Activated CD8-positive, alpha-beta memory T cell treated with anti-CD3 and anti-CD28 coated beads for 1 hour (primary cell): ENCODE measurements at places on chromosomes 1 and 21.

DNA sequence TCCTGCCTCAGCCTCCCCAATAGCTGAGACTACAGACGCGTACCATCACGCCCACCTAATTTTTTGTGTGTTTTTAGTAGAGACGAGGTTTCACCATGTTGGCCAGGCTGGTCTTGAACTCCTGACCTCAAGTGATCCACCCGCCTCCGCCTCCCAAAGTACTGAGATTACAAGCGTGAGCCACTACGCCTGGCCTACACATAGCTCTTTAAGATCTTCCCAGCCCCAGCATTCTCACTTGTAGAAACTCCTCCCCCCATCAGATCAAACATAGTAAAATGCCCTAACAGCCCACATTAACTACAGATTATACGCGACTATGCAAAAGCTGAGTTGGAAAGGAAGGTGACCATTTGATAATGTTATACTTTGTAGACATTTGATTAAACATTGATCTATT lies 634.8 kb downstream of the MATN1 start:
- no peak for DNase-seq

DNA sequence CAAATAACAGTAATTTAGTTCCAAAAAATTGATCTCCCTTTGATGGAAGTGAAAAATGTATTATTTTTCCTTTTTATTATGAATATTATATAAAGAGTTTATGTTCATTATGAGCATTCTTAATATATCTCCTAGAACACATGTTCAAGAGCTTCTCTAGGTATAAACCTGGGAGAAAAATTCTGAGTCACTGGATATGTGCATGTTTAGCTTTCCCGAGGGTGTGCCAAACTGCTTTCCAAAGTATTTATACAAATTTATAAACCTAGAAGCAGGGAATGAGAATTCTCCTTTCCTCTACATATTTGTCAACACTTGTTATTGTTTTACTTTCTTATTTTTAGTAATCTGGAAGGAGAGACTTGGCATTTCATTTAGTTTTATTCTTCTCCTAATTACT lies 25.0 kb downstream of the XCL2 start:
- no peak for DNase-seq

DNA sequence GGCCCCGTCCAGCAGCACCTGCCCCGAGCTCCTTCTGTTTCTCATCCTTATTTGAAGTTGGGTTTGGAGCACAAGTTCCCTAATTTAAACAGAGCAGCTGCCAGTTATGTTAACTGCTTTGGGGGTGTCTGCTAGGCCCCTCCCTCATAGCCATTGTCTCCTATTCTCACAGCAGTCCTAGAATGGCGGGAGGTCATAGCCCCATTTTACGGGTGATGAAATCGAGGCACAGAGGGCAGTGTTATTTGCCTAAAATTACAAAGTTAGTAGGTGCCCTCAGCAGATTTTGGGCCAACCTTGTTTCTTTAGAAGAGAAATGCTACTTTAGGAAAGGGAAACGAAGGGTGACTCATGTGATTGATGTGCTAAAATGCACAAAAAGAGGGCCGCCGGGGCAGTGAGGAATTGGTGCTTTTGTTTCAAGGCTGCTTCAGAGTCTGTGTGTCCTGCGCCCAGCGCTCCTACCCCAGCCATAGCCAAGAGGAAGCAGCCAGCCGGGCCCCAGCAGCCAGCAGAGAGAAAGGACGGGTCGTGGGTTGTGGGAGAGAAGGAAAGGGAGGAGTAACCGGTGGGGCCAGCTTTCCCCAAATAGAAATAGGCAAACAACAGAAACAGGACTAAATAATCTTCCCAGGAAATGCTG lies 13.0 kb downstream of the VANGL1 start:
- DNase-seq = no peak

GRCh38 chr1:93296555-93297154 lies 49.1 kb upstream of the DR1 start:
- no peak for DNase-seq

DNA sequence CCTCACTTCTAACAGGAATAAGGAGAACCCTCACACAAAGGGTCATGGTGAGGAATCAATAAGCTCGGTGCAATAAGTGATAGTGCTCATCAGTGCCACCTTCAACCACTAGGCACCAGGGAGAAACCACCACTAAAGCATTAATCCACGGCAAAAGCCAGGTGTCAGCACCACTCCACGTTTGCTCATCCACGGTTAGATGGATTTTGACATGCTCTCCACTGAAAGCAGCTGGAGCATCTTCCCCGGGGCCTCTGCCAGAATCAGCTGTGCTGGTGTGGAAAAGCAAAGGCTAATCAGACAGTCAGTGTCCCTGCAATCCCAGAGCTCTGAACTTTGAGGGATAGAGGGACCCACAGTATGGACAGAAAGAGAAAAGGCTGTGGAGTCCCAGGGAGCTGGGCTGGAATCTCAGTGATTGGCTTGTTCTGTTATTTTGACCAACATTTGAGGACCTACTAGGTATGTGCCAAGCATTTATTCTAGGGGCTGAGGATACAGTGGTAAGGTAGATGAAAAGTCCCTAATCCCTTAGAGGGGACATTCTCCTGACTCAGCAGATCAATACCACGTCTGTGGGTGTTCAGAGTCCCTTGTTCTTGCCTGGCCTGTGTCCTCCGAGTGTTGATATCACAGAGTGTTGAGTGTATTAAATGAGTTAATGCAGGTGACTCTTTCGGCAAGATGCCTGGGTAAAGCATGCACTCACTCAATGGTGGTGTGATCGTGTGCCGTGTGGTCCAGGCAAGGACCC lies 41.3 kb downstream of the FHAD1 start:
- no peak for DNase-seq

- no peak for DNase-seq
Measured at GRCh38 chr1:243434594-243434993, 178.8 kb downstream of the SDCCAG8 start.

DNA sequence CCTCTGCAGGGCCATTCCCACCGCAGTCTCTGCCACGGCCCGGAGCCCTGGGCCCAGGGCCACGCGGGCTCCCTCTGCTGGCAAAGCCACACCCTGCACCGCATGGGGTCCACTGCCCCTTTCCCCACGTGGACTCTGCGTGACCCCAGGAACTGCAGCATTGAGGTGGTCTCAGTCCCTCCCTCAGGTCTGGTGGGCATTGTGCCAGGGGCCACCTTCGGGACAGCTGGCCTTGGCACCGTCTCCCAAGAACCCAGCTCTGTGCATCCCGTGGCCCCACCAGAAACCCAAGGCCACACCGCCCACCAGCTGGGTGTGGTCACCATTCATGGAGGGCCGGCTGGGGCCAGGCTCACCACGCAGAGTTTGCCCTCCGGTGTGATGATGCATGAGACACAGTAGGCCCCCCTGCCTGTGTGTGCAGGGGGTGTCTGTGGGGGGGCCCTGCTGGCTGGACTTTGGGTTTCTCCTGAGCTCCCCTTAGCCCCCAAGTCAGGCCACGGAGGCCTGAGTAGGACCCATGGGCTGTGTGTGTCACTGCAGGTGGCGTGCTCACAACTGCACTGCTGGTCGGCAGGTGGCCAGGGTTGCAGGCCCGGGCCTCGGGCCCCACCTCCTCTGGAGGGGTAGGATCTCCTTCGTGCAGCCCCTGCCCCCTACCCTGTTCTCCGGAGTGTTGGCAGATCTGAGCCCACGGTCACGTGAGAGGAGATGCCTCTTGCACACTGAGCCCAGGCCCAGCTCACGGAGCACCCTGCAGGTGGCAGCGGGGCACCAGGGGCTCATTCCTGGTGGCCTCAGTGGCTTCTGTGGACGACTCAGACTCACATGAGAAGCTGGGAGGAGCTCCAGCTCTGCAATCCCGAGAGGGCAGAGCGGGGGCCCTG lies 5.8 kb downstream of the VWA1 start:
- DNase-seq = peak; percentile 37

GRCh38 chr1:159091607-159092031 lies 15.1 kb upstream of the AIM2 start:
- no peak for DNase-seq

GRCh38 chr1:198903203-198903602 lies 264.4 kb downstream of the PTPRC start:
- DNase-seq = no peak

GRCh38 chr1:60655679-60656355 lies 426.5 kb upstream of the NFIA start:
- DNase-seq = no peak

GRCh38 chr1:33898881-33899280 lies 35.0 kb downstream of the HMGB4 start:
- no peak for DNase-seq

- DNase-seq = no peak
Measured at GRCh38 chr1:9133870-9134585, 5.1 kb upstream of the GPR157 start.

- DNase-seq = no peak
Measured at GRCh38 chr1:156497078-156497742, 3.4 kb downstream of the MEF2D start.

DNA sequence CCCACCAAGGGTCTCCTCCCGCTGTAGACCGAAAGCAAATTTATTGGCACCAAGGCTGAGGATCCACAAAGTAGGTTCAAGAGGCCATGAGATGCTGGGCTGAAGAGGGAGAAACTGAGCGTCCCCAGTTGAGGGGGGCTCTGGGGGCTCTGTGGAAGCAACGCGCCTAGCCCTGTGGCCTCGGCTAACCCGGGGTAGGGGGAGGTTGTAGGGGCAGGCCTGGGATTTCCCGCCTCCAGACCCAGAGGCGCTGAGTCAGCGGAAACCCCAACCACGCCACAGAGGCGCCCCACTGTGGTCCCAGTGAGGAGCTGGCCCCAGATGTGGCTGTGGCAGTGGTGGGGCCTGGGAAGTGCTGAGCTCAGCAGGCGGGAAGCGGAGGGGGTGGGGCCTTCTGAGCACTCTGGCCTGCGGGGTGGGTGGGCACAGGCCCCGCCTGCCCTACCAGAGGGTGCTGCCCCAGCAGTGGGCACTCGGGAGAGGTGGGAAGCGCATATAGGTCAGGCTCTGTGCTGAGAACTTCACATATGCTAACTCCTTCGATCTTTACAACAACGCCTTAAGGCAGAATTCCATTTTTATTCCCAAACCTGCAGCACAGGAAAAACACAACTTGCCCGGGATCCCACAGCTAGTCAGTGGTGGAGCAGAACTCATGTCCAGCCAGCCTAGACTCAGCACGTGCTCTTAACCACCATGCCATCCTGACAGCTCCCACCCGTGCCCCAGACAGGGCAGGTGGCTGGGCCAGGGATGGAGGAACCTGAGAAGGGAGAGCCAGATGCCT lies 1.5 kb upstream of the COL16A1 start:
- peak; percentile 43 for DNase-seq

DNA sequence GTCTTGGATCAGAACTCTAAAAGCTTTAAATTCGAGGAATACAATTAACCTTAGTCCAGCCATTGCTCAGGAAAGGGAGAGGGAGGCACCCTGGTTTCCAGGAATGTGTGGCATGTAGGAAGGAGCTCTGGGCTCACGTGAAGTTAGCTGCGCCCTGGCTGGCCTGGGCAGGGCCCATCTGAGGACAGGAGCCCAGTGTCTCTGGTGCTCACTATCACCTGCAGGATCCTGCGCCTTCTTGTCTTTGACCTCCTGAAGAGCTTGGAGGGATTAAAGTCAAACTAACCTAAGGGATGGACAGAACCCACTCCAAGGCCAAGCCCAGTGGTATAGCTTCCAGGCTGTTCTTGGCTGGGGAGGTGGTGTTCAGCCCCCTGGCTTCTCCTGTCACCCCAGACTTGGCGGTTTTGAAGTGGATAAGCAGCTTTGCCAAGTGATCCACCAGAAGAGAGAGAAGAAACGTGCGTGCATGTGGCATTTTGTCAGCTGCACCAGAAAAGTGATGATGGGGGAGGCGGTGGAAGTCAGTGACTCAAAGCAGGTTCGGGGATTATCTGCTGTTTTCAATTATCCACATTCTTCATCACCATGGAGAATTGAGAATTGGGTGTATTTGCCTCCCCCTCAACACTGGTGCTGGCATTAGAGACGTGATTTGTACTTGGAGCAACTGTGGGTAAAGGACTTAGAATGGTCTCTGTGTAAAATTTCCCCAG lies 11.9 kb upstream of the KCNN3 start:
- DNase-seq = no peak

- no peak for DNase-seq
Measured at GRCh38 chr1:38018864-38019343, 6.4 kb downstream of the UTP11 start.

DNA sequence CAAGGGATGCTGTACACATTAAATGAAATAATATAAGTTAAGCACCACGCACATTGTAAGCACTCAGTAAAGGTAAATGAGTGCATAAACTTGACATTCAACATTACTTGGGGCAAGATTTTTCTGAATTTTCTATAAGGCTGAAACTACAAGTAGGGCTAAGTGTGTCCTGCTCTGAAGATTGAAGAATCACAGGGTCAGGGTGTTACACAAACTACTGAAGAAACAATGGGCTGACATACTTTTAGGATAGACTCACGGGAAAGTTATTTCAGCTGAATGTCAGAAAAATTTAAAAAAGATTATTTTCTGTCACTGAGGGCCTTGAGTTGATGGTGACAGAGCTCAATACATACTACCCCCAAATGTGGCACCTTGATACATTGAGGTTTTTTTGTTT lies 644.2 kb upstream of the PLXNA2 start:
- DNase-seq = no peak

- DNase-seq = no peak
Measured at GRCh38 chr1:66333466-66334199, 200.3 kb upstream of the SGIP1 start.

DNA sequence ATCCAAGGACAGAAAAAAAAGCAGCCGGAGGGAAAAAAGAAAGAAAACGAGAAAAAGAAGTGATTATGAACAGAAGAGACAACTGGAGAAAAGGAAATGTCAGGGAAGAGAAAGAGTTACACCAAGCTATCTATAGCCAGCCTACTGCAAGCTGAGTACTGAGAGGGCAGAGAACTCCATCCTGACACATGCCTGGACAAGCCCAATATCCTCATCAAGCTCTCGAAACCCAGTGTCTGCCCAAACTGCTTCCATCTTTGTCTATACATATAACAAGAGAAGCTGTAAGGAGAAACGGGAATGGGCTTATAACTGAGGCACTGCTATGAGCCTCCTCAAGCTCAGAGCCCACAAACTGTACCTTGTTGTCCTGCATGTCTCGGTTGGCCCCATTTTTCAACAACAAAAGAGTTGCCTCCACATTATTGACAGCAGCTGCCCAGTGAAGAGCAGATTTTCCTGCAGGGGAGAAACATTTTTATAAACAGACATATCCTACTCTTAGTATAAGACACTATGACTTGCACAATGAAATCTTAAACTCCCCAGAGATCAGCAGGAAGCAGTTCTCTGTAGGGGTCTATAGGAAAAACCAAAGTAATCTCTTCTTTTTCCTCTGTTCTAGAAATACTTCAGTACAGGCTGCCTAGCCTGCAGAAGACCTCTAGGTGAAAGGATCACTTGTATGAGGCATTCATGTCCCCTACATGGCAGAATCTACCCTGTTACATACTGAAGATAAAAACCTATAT lies 21.2 kb upstream of the ADAM30 start:
- no peak for DNase-seq

DNA sequence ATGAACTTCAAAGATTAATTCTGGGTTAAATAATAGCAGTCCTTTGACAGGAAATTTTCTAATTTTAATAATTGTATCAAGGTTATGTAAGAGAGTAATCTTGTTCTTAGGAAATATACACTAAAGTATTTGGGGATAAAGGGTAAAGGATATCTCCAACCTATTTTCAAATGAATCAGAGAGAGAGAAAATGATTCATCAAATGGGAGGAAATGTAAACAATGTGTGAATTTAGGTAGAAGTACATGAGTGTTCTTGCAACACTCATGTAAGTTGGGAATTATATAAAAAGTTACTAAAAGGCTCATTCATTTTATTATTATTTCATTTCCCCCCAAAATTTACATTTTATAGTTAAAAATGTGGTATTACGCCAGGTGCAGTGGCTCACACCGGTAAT lies 20.4 kb upstream of the SIM2 start:
- no peak for DNase-seq

- DNase-seq = no peak
Measured at GRCh38 chr1:29655945-29656850, 419.9 kb downstream of the PTPRU start.
